ENCODE measurements at places on chromosomes 4 and X.

GRCh38 chrX:140104760-140105159 lies 139.4 kb upstream of the CXorf66 start:
- no peak for DNase-seq

GRCh38 chr4:124035364-124036041 lies 638.9 kb downstream of the SPRY1 start:
- no peak for DNase-seq

GRCh38 chr4:161931089-161931488 lies 232.7 kb downstream of the FSTL5 start:
- DNase-seq, result no peak

GRCh38 chr4:8275548-8275910 lies 6.0 kb downstream of the HTRA3 start:
- DNase-seq, result no peak

DNA sequence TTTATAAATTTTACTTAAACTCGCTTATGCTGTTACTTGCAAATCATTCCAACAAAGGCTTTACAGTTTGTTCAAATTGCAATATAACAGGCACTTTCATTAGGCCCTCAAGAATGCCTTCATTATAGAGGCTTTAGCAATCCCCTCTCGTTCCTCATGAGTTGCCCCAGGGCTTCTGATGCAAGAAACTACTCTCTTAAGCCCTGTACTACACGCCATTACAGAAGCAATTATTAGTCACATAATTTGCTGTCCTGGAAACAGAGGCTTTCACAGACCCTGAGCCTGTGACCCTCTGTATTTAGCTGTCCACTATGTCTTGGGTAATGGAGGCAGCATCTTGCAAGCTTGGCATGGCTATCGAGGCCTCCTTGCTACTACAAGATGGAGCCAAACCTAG lies 965.9 kb upstream of the DIAPH2 start:
- no peak for DNase-seq

- DNase-seq, result no peak
Observed at GRCh38 chrX:55715847-55716246, 1.7 kb upstream of the RRAGB start.

DNA sequence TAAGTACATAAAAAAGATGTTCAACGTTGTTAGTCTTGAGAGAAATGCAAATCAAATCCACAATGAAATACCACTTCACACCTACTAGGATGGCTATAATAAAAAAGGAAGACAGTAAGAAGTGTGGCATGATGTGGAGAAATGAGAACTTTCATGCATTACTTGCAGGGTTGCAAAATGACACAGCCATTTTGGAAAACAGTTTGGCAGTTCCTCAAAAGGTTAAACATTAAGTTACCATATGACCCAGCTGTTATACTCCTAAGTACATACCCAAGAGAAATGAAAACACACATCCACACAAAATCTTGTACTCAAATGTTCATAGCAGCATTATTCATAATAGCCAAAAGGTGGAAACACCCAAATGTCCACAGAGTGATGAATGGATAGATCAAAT lies 25.8 kb upstream of the LIMCH1 start:
- no peak for DNase-seq

- no peak for DNase-seq
Observed at GRCh38 chrX:102708900-102709299, 3.3 kb upstream of the GPRASP2 start.

GRCh38 chrX:7127056-7127455 lies 20.5 kb upstream of the STS start:
- DNase-seq, result no peak

DNA sequence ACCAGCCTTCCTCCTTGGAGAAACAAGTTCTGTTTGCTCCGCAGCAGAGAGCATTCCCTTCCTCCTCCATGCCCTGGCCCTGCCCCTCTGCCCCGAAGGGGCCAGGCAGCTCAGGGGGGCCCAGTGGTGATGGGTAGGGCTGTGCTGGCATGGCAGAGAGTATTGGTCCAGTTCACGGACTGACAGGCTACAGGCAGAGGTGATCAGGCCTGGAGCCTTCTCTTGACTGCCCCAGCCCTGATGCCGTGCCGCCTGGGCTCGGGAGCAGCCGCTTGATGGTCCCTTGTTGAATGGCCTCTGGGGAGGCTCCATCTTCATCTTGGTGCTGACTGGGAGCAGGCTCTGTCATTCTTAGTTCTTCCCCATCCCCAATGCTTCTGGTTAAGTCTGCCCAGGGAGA lies 9.6 kb downstream of the NLGN3 start:
- DNase-seq, result no peak

DNA sequence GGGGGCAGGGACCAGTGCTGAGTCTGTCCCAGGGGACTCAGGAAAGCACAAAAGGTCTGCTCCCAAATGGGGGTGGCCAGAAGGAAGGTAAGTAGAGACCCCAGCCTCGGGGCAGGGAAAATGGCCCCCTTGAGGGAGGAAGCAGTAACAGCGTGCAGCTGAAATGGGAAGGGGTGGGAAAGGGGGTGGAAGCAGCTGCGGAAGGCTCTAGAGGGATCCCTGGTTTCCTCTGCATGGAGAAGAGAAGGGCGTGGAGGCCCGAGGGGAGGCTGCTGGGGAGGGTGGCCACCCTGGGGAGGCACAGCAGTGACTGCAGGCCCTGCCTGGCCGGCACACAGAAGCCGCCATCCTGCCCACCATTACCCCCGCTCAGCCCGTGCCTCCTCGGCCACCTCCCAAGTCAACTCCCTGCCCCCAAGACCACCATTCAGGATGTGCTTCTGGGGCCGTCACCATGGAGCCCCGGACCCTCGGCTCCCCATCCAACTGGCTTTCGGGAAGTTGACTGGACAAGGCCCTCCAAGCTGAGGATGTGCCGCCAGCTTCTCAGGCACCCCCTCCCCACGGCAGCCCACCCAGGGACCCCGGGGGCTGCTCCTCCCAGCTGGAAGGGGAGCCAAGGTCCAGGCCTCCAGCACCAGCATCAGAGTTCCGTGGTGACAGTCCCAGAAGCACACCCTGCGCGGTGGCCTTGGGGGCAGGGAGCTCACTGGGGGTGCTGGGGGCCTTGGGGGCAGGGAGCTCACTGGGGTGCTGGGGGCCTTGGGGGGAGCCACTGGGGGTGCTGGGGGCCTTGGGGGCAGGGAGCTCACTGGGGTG lies 23.6 kb downstream of the CFAP99 start:
- DNase-seq, result no peak

DNA sequence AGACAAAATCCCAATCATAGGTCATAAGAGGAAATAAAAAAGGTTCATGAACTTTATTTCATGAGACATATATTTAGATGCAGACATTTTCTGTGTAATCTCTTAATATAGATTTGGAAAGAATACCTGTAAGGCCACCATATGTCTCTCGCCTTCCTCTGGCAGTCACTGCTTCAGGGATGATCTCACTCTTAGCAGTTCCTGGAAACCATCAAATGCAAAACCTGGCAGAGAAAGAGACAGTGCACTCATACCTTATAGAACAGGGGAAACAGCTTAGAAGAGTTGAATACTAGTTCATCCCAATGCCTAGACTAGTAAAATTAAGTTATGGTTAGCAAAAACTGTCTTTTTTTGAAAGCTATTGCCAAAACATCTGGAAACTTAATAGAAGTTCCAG lies 243.3 kb downstream of the GASK1B start:
- DNase-seq, result no peak

- DNase-seq, result no peak
Observed at GRCh38 chr4:1505511-1506460, 99.5 kb upstream of the NKX1-1 start.

DNA sequence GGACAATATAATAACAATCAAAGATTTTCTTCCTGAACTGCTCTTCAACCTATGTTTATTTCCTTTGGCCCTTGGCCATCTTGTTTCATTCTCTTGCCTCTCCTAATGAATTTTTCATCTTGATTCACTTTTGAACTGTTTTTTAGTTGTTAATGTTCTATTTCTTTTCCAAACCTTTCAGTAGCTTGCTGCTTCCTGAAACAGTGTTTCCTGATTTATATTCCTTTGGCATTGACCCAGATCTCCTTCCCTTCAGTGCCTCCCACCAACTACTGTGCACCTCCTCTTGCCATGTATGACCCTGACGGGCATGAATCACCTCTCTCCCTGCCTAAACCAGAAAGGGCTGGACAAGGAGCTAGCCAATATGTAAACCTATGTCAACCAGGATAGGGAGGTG lies 25.6 kb upstream of the SPP1 start:
- no peak for DNase-seq

DNA sequence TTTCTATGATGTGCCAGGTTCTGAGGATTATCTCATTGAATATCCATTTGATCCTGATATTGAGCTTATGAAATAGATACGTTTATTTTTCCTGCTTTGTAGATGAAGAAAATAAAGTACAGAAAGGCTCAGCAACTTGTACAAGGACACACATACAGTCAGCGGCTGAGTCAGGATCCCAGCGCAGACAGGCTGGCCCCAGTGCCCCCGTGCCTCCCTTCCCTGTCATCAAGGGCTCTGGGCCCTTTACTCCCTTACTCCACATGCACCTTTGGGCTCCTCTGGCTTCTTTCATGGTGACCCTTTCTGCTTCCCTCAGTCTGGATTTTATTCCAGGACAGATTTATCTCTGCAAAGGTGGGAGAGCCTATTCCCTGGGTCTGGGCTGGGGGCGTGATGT lies 12.8 kb downstream of the RASL11B start:
- DNase-seq, result no peak

GRCh38 chrX:7247346-7247745 lies 99.4 kb upstream of the PUDP start:
- no peak for DNase-seq

DNA sequence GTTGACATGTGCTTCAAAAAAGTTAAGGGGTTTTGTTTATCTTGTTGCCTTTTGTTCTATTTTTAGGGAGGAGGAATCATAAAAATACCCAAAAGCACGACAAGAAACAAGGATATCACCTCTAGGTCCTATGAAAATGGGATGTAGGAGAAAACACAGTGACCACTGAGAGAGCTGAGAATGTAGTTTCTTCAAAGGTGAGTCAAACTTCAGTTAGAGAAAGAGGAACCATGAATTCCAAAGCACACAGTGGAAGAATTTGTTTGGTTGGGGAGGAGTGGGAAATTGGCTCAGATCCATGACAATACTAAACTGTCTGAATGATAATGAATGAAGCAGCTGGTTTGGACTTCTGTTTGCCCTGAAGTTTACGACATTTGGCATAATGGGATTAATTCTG lies 19.1 kb upstream of the FRYL start:
- DNase-seq, result no peak

GRCh38 chrX:1676866-1677265 lies 62.0 kb downstream of the ASMT start:
- DNase-seq, result no peak

DNA sequence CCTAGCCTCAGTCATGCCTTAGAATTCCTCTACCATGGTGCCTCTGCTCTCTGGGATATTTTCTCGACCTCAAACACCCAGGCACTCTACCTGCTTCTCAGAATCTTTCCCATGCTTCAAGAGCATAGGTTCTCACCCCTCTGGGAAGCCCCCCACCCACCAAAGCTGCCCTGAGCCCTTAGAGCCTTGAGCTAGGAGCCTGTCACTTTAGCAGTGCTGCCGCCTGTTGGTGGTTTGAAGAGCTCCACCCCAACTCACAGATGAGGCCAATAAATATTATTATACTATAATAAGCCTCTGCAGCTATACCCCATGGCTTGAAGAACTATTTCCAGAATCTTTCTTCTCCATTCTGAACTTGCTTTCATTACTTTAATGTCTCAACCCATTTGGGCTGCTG lies 109.7 kb downstream of the RTL5 start:
- DNase-seq, result no peak

DNA sequence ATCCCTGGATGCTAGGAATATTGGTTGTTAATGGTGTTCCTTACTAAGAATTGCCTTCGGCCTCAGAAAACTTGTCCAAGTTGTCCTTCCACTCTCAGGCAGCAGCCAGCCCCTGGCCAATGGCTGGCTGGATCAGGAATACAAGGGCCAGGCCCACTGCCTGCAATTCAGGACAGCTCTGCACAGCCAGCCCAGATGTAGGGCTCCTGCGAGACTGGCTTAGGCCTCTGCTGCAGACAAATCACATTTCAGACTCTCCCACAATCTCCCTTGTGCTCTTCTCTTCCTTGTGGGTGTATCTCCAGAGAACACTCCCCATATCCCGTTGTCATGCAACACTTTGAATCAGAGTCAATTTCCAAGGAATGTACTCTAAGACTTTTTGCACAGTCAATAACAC lies 747.6 kb upstream of the FTHL17 start:
- no peak for DNase-seq

- DNase-seq, result no peak
Observed at GRCh38 chr4:83894831-83895230, 358.9 kb downstream of the GPAT3 start.

DNA sequence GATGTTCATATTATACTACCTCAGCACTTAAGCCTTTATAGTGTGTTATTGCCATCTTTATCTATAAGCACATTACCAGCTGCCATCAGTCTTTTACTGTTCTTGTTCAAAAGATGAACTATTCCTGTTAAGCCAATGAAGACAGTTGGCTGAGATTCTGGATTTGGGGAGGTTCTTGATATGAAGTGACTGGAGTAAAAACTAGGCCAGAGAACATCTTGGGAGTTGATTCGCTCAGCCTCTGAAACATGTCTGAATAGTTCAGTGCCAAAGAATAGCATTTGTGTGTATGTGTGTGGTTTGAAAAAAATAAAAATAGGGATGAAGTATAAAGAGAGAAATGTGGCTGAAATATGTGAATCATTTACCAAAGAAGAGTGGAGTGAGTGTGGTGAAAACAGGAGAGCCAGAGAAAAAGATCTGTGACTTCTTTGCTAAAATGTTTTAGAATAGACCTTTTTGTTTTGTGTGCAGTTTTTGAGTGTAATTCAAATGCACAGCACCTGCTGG lies 15.2 kb downstream of the EXOC1 start:
- no peak for DNase-seq

- no peak for DNase-seq
Observed at GRCh38 chr4:118736900-118737299, 51.7 kb downstream of the METTL14 start.

GRCh38 chrX:152619897-152620296 lies 17.8 kb upstream of the GABRQ start:
- DNase-seq, result no peak

GRCh38 chr4:76307660-76308014 lies 1.1 kb downstream of the STBD1 start:
- DNase-seq, result no peak

DNA sequence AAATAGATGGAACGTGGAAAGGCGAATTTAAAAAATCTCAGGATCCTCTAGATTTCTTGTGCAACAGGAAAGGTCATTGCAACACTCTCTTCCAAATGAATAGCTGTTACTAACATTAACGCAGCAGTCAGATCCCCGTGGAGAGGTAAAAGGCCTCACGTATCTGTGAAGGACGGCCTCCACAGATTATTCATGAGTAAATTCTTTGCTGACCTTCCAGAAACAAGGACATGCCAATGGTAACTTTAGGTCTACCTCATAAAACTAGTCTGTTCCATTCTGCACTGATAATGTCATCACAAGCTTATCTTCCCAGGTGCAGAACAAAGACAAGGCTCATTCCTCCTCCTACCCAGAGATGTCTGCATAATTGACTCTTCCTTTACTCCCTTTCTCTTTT lies 16.1 kb upstream of the REPS2 start:
- no peak for DNase-seq
